Endothelial cell of umbilical vein (primary cell): ENCODE measurements at places on chromosomes 16 and 17. TPM values are rescaled to one million over a fixed set of nuclear protein-coding genes. Genes with fewer than 3 reads are reported as not detected.

DNA sequence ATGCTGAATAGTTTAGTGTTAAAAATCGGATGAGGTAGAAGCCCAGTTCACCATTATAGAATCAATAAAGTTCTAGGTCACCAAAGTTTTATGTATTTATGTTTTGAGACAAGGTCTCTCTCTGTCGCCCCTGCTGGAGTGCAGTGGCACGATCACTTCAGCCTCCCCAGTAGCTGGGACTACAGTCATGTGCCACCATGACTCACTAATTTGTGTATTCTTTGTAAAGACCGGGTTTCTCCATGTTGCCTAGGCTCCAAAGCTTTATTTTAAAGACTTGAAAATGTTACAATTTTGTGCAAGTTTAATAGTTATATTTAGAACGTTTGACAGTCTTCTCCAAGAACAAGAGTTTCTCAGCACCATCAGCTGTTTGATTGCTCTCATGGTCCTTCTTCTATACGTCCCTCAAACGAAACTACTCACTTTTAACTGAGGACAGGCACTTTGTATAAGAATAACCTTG is 32.1 kb downstream of the NDE1 start:
- peak; percentile 84 for DNase-seq

Gene C17orf78
- total RNA-seq: not detected in 2 replicates

DNA sequence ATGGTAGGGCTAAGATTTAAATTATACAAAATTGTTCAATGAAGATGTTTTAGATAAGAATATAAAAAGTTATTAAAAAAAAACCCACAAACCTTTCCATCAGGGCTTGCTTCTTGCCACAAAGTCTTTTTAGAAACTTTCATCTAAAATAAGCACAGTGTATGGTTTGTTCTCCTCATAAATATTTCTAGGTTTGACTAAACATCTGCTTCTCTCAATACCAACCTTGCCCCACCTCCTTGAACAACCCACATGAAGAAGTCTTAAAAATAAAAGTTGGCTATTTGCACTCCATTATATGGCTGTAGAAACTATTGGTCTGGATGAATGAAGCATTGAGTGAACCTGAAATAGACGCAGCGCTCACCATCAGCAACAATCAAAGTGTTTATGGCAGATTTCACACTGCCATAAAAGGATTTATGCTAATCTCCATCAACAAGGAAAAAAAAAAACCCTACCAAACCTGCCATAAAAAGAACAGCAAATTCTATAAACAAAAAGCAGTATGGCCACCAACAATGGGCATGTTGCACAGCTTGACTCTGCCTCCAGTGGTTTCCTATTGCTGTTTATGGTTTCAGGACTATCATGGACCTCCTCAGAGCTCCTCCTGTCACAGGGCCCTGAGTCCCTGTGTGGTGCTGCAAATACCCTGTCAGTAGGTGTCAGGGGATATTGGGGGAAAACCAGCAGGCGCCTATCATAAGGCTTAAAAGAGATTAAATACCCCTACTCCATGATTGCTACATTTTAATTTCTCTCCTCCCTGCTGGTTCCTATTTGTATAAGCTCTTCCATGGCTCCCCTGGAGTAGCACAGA is 37.6 kb downstream of the SNX11 start:
- DNase-seq: no peak

- DNase-seq: no peak
Measured at GRCh38 chr16:50254072-50254471, 12.3 kb upstream of the ADCY7 start.

DNA sequence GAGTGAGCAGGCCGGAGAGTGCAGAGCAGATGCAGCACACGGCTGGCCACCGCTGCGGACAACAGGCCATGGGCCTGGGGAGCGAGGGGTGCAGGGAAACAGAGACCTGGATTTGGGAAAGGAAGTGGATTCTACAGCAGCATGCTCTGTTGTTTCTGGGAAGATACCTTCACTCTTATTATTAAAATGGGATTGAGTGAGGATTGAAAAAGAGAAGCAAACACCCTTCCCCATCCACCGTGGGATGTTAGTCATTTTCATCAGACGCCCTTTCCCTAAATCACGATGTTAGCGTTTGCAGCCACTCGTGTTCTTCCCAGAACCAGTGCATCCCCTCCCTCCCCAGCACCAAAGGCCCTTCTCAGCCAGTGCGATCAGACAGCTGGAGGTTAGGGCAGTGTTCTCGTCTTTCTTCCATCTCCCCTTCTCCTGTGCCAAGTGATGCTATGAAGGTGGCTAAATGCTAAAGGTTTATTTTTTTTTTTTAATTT is 196.5 kb upstream of the CHMP6 start:
- DNase-seq: no peak

- no peak for DNase-seq
Measured at GRCh38 chr16:73240920-73241319, 193.0 kb upstream of the ZFHX3 start.

GRCh38 chr17:296379-296778 is 56.2 kb downstream of the RPH3AL start:
- DNase-seq: no peak

GRCh38 chr17:30360086-30360808 is 18.5 kb upstream of the CPD start:
- DNase-seq: no peak

Gene CHST5
- 0.29 TPM in 1 of 2 replicates, not detected in the other for total RNA-seq

Gene KRTAP4-2
- not detected in 2 replicates for total RNA-seq

DNA sequence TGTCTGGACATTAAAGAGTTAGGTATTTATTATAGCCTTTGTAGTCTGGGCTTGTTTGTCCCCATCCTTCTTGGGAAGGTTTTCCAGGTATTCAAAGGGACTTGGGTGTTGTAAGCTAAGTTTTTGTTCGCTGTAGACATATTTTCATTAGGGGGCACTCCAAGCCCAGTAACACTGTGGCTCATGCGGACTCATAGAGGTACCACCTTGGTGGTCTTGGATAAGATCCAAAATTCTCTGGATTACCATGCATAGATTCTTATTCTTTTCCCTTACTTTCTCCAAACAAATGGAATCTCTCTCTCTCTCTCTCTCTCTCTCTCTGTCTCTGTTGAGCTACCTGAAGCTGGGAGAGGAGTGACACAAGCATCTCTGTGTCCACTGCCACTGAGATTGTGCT is 48.9 kb downstream of the ERCC4 start:
- DNase-seq: peak; percentile 14

Gene KCNAB3
- total RNA-seq: 2.4 and 4.2 TPM in 2 replicates

Gene EFCAB13
- total RNA-seq: 8.3 and 12.9 TPM in 2 replicates
